Activated naive CD4-positive, alpha-beta T cell (primary cell): ENCODE measurements at places on chromosomes 3 and 15.

- no peak for DNase-seq
These were observed 403.0 kb downstream of the FOXP1 start for GRCh38 chr3:71180524-71180923.

DNA sequence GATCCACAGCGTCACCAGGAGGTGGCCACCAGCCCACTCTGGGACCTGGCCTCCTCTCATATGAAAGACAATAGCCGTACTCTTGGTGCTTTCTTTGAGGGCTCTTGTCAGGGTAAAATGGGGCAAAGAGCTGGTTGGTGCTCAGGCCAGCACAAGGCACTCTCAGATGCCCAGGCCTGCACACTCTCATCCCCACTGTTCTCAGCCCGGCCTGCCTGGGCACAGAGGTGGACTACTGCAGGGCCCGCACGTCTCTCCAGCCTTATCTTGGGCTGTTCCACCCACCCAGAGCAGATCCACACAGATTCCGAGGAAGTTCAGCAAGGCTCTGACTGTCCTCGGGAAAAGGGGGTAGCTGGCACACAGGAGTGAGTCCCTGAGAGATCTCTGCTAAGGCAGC is 122.8 kb upstream of the PRR20G start:
- DNase-seq = no peak

- no peak for DNase-seq
These were observed 610.8 kb downstream of the NTRK3 start for GRCh38 chr15:87645723-87646122.

- no peak for DNase-seq
These were observed 28.2 kb downstream of the DUOX1 start for GRCh38 chr15:45157974-45158373.

DNA sequence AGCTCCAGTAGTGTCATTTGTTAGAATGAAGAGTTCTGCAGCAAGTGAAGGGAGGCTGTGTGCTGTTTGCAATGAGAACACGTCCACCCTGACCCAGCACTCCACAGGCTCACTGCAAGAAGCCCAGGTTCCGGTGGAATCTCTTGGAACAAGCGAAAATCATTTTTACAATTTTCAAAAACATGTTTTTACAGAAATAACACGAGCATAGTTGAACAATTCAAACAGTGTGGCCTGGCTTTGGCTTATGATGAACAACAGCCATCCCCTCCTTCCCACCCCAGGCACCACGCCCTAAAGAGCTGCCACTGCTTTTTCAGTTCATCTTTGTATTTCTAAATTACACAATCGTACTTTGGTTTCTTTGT is 59.5 kb upstream of the KY start:
- DNase-seq = no peak

DNA sequence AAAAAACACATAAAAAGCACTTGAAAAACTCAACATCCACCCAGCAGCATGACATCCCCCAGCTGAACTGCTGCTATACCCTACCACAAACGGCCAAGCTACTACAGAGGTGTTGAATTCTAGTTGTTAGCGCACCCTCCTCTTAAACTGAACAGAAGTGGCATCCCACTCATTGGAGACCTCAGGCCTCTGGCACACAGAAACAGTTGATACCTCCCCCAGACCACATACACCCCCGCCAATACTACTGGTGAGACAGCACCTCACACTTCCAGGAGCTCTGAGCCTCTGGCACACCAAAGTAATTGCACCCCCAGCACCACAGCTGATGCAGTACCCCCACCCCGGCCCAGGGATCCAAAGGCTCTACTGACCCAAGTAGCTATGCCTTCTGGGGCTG is 190.2 kb downstream of the SCAPER start:
- no peak for DNase-seq

- no peak for DNase-seq
These were observed 19.0 kb upstream of the CSTA start for GRCh38 chr3:122305818-122306621.

DNA sequence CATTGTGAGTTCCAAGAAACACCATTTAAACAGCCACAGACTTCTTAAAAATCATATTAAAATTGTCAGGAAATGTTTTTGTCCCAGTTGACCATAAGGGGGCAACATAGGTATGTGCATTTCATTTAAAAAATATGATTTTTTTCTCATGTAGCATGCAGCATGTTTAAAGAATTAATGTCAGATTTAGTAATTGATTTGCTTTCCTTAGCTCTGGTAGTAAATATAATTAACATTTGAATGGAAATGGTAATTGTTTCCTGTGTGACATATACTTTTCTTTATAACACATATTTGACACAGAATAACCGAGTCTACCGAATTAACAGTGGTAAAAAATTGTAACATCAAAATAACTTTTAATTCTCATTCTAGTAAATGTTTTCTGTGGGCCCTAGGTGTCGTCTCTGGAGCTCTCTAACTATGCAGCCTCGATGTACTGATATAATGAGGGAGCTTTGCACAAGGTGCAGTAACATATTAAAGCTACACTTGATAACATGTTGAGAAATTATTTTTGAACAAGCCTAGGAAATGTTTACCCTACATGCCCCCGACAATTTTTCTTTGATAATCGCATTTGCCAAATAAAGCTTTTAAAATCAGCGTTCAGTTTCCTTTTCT is 34.9 kb downstream of the NXPE3 start:
- no peak for DNase-seq
